Kidney capillary endothelial cell (primary cell): ENCODE measurements at places on chromosomes 16 and 17.

GRCh38 chr16:22678311-22678710 is 135.7 kb upstream of the HS3ST2 start:
- DNase-seq, result no peak

DNA sequence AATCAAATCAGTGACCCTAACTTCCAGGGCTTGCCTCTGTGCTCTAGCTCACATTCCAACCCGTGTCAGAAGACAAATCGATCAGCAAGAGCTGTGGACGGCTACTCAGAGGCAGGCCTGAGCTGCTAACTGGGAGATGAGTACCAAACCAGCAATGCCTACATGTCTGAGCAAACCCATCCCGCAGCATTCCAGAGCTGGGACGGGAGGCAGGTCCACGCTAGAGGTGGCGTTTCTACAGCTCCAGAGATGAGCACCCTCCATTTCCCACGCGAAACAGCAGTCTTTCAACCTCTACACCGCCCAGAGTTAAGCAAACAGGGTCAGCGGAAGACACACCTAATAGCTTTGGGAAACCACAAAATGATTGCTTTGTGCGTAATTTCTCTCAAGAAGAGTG is 6.5 kb downstream of the NXN start:
- DNase-seq, result no peak

DNA sequence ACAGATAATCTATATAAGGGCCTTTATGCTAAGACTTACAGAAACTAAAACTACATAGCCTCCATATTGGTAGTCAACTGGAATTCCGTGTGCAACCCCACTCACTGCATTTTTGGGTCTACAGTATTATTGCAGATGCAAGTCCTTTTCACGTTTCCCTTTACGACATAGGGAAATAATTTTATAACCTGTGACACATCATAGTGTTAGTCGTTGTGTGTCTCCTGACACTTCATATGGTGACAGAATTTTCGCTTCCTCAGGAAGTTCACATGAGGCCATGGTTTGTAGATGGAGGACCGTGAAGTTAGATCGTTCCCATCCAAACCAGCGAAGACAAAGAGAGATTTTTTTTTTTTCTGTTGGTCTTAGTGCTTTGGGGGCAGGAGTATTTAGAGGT is 15.7 kb upstream of the MRC2 start:
- DNase-seq, result peak; percentile 77

GRCh38 chr16:86075839-86076440 is 177.0 kb downstream of the IRF8 start:
- DNase-seq, result no peak

DNA sequence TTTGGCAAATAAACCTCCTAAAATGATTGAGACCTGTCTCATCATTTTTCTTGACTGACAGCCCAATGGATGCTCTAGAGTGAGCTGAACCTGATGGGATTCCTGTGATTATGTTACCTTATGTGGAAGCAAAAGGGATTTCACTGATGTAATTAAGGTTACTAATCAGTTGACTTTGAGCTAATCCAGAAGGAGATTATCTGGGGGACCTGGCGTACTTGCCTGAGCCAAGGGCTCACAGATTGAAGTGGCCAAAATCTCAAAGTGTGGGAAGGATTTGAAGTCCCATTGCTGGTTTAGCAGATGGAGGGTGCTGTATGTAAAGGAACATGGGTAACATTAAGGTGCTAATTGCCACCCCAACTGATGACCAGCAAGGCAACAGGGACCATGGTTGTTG is 214.0 kb downstream of the CPPED1 start:
- no peak for DNase-seq

DNA sequence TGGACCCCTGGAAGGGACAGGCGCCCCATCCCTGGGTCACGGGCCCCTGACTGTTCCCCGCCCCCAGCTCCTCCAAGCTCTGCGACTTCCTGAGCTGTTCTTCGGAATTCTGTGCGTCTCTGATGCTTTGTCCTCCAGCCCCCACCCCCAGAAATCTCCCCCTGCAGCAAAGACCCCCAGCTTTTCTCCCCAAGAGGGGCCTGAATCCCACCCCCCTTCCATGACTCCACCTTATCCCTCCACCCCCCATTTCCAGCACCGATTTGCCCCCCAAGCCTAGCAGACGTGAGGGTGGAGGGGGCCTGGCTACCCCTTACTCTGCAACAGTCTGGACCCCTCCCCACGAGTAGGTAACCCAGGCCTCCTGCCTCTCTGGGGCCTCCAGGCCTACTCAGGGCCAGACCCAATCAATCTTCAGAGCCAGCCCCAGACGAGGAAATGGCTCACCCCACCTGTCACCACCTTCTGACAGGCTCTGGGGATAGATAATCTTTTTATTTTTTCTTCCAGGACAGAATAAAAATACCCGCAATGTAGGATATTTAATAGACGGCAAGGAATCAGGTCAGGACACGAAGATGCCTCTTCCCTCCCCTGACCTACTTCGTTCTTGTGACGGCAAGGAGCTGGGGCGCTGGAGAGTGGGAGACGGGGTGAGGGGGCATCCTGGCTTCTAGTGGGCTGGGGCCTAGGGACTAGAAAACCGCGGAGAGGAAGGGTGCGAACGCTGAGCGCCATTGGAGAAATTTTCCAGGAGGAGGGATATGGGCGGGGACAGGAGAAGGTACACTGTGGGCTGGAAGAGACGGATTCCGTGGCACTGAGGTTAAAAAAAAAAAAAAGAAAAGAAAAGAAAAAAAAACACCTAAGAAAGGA is 744 bp upstream of the PLXDC1 start:
- no peak for DNase-seq

GRCh38 chr17:3792481-3792880 is 8.5 kb downstream of the ITGAE start:
- no peak for DNase-seq

DNA sequence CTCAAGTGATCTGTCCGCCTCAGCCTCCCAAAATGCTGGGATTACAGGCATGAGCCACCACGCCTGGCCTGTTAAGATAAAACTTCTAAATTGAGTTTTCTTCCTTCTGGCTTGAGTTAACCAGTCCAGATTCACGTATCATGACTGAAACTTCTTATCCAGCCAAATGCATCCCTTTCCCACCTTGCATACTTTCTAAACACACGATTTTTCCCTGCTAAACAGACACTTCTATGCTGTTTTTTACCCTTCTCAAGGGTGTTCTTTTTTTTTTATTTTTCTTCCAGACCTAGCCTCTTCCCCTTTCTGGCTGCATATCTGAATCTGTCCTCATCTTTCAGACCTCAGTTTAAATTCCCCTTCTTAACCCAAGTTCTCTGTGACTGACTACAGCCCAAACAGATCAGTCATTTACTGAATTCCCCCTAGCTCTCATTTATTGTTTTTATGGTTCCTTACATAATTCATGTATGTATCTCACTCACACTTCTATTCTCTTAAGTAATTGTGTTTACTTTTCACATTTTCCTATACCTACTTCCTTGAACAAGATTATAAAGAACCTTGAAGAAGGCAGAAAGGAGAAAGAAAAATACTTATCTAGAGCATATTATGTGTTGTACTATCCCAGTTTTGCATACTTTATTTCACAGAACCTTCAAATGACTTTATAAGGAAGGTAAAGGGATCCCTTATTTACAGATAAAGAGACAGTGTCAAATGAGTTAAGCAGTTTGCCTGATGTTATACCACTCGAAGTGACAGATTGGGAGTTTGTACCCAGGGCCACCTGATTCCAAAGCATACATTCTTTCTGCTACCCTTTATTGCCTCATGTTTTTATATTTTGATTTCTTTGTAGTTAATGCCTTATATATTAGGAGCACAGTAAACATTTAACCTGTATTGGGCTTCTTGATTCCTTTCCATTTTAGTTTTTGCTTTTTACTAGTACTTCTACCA is 5.2 kb downstream of the EVI2B start:
- DNase-seq, result no peak
